Activated CD4-positive, alpha-beta T cell treated with anti-CD3 and anti-CD28 coated beads, Interleukin-2, amount 50 U/mL, for 24 hours (primary cell): ENCODE measurements at places on chromosomes 5 and 9.

DNA sequence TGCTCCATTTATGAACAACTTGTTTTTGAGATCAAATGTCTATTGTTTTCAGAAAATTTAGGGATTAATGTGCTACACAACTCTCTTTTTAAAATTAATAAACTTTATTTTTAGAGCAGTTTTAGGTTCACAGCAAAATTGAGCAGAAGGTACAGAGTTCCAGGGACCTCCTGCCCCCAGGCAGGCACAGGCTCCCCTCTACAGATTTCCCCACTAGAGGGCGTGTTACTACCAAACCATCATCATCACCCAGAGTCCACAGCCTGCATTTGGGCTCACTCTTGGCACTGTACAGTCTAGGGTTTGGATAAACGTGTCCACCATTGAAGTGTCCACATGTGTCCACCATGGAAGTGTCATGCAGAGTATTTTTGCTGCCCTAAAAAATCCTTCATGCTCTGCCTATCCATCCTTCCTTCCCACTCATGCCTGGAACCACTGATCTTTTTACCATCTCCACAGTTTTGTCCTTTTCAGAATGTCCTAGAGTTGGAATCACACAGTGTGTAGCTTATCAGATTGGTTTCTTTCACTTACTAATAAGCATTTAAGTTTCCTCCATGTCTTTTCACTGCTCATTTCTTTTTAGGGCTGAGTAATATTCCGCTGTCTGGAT is 61.7 kb downstream of the MRPL36 start:
- peak; percentile 32 for DNase-seq

- DNase-seq, result no peak
Observed at GRCh38 chr5:149645236-149645635, 63.9 kb downstream of the ARHGEF37 start.

GRCh38 chr9:112921549-112921948 is 30.9 kb upstream of the SLC46A2 start:
- no peak for DNase-seq

GRCh38 chr5:5588386-5588785 is 165.9 kb downstream of the ICE1 start:
- DNase-seq, result no peak

- no peak for DNase-seq
Observed at GRCh38 chr9:114910541-114910940, 19.9 kb downstream of the TNFSF8 start.

DNA sequence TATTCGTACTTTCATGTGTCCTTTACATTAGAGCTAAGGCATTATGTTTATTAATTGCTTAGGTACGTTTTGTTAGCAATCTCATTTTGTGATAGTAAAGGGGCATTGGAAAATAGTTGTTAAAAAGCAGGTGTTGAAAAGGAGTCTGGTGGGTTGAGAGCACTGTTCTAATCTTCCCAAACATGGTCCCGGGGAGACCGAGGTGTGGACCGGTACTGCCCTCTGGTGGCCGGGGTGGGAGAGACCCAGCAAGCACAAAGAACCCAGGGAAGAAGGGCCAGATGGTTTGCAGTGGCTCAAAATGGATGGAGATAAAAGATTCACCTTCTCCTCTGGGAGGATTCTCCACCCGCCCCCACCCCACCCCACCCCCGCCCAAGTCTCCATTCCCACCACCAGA is 26.1 kb downstream of the IDNK start:
- DNase-seq, result peak; percentile 49

- DNase-seq, result no peak
Observed at GRCh38 chr5:149724884-149725283, 5.2 kb upstream of the PPARGC1B start.

DNA sequence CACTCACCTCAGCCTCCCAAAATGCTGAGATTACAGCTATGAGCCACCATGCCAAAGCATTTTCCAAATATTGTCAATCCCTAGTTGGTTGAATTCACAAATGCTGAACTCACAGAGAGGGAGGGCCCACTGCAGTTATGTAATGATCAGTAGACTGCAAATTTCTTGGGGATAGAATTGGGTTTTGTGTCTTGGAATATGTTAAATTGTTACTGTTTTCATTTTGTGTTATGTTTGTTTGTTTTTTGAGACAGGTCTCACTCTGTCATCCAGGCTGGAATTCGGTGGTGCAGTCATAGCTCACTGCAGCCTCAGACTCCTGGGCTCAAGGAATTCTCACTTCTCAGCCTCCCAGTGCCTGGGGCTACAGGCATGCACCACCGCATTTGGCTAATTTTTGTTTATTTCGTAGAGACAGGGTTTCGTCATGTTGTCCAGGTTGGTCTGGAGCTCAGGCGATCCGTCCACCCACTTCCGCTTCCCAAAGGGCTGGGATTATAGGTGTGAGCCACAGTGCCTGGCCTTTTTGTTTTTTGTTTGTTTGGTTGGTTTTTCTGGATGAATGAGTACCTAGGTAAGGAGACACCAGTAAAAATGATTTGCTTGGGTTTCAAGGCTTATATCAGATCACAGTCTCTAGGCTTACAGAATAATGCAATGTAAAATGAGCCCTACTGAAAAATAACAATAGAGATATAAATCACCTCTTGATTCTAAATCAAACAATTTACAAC is 31.5 kb upstream of the LMNB1 start:
- DNase-seq, result no peak

DNA sequence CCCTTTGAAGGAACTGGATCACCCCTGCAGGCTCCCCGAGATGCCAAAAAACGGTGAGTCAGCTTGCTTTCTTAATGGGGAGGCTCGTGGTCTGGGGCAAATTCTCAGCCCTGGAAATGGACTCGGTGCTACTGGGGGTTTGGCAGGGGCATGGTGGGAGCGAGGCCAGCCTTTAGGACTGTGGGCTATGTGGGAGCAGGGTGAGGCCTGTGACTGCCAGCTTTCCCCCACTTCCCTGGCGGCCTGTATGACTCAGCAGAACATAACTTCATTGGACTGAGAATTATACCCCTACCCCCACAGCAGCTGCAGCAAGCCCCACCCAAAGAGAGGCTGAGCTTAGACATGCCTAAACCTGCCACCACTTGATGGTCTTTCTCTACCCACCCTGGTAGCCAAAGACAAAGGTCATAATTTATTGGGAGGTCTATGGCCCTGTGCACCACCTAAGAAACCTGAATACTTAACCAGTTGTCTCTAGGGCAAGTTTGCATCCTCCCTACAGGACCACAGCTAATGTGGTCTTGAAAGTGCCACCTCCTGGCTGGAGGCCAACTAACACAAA is 325.3 kb downstream of the TLE1 start:
- DNase-seq, result no peak

DNA sequence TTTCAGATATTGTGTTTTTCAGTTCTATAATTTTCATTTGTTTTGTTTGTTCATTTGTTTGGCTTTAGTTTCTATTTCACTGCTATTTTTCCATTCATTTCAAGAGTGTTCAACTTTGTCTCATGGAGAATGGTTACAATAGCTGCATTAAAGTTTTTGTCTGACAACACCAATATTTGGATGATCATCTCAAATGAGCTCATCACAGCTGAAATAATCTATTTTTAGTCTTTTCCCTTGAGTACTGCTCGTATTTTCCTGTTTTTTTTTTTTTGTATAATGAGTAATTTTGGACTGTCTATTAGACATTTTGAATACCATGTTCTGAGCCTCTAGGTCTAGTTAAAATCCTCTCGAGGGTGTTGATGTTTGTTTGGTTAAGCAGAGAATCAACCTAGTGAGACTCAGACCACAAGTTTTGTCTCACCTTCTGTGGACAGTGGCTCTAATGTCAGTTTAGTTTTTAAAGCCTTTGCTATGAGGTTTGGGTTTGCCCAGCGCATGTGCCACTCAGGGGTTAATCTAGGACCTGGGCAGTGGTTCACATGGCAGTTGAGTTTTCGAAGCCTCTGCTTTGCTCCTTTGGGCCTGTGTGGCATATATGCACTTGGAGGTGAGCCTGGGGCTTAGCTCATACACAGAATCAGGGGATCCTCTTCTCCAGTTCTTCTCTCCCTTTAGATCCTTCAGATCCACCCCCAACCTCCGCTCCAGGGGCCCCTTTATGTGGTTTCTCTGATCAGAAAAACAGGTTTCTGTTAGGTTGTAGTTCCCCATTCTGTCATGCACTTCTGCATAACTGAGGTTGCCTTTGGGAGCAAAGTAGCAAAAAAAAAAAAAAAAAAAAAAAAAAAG is 79.8 kb downstream of the ARSB start:
- DNase-seq, result no peak

DNA sequence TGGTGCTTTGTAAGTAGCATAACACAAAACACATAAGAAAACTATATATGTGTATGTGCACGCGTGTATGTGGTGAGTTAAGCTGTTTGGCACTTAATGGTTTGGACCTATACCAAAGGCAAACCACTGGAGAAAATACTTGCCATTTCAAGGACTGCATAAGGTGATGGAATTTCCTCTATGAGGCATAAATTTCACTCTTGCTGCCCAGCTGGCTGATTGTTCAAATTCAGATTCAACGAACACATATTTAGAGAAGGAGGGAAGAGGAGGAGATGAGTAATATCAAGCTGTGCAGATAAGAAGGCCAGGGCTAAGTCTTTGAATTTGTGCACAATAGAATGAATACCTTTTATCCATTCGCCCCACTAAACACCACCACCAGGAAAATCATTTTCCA is 470.6 kb upstream of the MPDZ start:
- no peak for DNase-seq

- no peak for DNase-seq
Observed at GRCh38 chr5:123754908-123755307, 242.9 kb downstream of the CSNK1G3 start.

DNA sequence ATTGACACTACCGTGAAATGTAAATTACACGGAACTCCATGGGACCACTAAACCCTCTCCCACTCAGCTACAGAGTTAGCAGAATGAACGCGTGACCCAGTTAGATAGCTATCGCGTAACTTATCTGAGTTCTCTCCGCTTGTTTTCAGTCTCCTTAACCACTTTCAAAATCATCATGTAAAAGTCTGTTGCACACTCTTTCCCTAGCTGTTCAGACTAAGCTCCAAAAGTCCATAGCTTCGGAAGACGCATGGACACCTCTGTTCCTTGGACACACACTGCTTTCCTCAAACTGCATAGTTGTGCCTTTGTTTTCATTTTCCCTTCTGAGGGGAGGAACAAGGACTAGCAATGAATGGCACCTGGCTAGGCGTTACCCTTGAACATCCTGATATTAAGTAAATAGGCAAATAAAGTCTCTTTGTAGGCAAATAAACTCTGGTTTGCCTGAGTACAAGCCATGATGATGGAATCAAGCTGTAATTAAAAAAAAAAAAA is 83.3 kb downstream of the DAPK1 start:
- DNase-seq, result no peak

GRCh38 chr9:90925581-90926257 is 124.1 kb downstream of the SYK start:
- no peak for DNase-seq

- no peak for DNase-seq
Observed at GRCh38 chr9:69546265-69546664, 125.9 kb downstream of the APBA1 start.

DNA sequence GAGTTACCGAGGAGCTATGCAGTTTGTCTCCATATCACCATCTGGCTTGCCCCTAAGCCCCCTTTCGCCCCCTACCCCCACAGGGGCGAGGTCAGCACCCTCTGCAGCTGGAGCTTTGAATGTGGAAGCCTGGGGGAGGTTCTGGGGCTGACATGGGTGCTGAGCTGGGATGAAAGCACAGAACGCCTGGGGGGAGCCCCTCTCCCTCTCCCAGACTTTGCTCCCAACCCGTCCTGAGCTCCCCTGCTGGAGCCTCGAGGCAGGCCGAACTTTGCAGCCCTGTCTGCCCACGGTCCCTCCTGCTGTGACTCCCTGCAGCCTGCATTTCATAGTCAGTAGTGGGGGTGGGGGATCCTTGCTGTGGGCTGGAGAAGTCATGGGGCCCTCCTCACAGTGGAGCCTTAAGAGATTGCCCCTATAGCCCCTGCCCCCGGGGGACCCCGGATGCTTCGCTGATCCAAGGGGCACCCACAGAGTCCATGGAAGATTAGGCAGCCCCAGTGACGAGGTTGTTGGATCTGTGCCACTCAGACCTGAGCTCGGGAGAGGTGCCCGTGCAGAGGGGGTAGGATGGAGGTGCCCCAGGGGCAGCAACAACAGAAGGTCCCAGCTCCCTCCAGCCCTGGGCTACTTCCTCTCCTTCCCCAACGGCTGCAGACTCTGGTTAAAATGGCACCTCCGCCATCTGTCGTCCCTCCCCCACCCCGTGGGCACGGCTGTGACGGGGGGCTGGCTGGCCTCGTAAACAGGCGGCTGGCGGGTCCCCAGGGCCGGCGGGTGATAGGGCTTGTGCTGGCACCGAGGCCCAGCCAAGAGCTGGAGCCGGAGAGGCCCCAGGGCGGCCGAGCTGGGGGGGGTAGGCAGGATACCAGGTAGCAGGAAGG is 162.0 kb downstream of the C9orf50 start:
- DNase-seq, result no peak

DNA sequence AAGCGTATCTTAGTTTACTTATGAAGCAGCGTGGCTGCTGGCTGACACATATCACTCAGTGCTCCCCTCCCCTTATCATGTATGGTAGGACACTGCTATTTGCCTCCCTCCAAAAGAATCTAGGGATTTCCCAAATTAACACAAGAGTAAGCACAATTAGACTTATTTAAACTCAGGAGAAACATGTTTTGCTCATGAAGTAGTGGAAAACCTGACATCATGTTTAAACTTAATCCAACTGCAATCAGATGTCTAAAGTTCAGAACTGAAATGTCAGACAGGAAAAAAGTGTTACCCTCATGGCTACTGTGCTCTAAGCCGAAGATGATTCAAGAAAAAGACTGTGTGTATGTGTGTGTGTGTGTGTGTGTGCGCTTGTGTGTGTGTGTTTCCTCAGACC is 324.1 kb upstream of the TNC start:
- DNase-seq, result no peak

- no peak for DNase-seq
Observed at GRCh38 chr5:140633021-140633471, at the start of gene CD14. Gene CD14, minus strand, starts transcription at chr5:140633175. Its CDS starts 104 bp downstream, at chr5:140633071.

DNA sequence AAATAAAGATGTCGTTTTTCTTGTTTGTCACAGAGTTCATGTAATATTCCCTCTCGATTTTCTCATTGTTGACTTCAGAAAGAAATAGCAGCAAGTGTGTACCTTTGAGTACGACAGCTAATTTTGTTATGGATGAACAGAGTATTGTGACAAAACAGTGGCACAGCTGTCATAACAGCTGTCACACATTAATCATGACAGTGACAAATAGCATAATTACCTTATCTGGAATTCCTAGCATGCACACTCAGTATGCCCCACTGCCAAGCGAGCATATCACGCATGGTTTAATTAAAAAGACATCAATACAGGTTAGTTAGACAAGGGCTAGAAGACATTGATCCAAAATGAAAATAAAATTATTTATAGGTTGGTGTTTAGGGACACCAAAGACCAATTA is 375.1 kb downstream of the SPATA31D1 start:
- DNase-seq, result no peak

GRCh38 chr9:92501671-92502393 is 19.5 kb upstream of the ASPN start:
- no peak for DNase-seq

GRCh38 chr9:2601785-2602378 is 19.7 kb upstream of the VLDLR start:
- no peak for DNase-seq

DNA sequence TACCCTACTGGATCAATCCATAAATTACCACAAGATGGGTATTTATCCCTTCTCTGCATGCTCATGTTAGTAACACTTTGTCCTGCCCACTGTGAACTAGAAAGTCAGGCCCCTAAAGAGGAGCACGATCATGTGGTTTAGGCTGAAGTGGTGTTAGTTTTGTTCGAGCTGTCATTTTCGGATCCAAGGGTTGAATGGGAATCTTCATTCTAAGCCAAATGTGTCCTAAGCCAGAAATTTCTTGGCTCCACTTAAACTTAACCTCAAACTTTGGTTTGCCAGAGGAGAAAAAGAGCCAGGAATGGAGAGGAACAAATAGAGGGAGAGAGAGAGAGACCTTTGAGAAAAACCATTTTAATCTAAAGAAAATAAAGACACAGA is 837.7 kb upstream of the ZNF608 start:
- no peak for DNase-seq
